ENCODE measurements at places on chromosomes 11 and 22.

DNA sequence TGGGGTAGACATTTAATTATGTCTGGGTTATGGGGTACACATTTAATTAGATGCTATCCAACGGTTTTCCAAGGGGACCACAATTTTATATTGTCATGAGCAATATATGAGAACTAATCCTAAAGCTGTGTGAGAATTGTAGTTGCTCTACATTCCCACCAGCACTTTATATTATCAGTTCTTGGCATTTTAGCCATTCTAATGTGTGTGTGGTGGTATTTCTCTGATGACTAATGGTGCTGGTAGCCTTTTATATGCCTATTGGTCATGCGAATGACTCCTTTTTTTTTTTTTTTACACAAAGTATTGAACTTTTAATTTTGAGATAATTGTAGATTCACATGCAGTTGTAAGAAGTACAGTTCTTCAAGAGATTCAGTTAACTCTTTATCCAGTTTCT, 26.2 kb downstream of the TMEM135 start:
- DNase-seq: no peak

GRCh38 chr11:75664389-75664788, 4.4 kb downstream of the MAP6 start:
- no peak for DNase-seq

GRCh38 chr22:47575291-47575690, 812.8 kb downstream of the TBC1D22A start:
- DNase-seq: no peak

GRCh38 chr11:47305734-47306483, 36.0 kb downstream of the MADD start:
- DNase-seq: no peak

DNA sequence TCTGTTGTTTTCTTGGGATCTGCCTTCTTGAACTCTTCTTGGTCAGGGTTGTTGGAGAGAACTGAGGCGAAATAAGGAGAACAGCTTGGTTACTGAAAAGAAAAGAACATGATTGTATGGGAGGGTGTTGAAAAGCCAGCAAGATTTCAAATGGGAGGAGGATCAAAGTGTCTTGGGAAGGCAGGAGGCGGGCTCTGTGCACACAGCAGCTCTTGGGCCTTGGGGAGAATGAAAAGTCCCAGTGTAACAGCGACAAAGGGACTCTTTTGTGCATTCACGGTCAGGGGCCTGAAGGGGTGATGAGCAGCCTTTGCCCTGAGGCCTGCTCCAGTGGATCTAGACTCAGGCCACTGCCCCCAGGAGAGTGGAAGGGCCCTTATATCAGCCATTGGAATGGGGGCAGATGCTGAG, 135.4 kb downstream of the ADAMTS15 start:
- DNase-seq: no peak

Data from inflammatory macrophage treated with lipopolysaccharide for 1 hour (primary cell).